ENCODE measurements at places on chromosomes 13 and 19.
A peak's percentile ranks its signal among the peaks of the same experiment; 100 is the strongest.

DNA sequence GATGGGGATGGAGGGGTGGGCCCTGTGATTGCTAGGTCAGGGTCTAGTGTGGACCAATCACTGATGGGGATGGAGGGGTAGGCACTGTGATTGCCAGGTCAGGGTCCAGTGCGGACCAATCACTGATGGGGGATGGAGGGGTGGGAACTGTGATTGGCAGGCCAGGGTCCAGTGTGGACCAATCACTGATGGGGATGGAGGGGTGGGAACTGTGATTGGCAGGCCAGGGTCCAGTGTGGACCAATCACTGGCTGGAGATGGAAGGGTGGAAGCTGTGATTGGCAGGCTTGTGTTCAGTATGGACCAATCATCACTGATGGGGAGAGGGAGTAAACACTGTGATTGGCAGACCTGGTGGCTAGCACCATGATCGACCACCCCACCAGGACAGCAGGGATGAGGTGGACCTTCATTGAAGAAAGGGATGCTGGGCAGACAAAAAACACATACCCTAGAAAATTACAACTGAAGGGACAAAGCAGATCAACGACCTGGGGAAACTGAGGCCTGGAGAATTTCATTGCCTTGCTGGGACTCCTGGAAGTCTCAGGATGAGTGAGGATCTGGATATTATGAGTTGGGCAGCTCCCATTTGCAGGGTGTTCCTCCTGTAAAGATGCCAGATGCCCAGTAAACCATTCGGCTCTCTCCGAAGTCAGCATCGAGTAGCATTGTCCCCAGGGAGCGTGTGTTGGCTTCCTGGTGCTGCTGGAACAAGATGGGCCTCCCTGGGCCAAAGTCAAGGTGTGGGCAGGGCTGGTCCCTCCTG is 15.5 kb downstream of the TMPRSS9 start:
- DNase-seq = no peak

- no peak for DNase-seq
Observed at GRCh38 chr13:94204946-94205345, 274.5 kb downstream of the DCT start.

DNA sequence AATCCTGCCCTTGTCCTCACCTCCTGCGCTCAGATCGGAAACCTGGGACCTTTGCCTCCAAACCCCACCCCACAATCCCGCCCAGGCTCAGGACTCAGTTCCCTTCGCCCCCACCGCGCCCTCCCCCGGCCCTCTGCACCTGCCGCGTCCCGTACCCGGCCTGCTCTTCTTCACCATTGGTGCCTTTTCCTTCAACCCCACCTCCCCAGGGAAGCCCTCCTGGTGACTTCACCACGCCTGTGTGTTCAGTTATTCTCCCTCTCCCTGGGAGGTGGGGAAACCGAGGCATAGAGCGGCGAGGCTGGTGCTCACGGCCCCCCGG is 19.3 kb upstream of the TCF3 start:
- no peak for DNase-seq

DNA sequence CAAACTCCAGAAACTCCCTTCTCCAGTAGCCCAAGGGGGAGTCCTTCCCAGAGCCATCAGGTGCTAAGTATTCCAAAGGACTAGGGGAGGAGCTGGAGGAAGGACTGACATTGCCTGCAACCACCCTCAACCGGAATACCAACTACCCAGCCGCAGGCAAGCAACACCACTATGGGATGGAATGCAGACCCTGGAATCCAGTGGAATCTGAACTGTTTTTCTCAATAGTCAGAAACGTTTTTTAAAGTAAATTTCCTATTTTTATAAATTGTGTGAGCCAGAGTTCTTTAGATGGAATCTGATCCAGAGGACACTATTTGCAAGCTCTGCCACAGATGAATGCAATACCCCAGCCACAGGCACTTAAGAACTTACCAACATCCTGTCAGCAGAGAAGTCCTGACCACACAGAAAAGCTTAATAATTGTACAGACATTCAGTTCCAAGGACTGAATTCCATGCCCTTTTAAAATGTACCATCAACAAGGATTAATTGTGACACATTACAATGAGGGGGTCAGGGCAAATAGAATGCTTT is 92.1 kb downstream of the USP12 start:
- peak; percentile 59 for DNase-seq

DNA sequence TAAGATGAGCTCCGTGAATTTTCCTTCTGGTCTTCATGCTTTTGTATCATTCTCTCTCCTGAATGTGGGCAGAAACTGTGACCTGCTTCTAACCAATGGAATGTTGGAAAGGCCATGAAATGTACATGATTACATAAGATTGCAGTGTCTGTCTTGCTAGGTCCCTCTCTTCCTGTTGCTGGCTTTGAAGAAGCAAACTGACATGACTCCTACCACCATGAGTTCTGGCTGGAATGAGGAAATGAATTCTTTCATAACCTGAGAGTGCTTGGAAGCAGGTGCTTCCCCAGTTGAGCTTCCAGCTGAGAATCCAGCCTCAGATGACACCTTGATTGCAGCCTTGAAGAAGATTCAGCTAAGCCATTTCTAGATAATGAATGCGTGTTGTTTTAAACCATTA is 275.0 kb upstream of the MIR17HG start:
- DNase-seq = no peak

DNA sequence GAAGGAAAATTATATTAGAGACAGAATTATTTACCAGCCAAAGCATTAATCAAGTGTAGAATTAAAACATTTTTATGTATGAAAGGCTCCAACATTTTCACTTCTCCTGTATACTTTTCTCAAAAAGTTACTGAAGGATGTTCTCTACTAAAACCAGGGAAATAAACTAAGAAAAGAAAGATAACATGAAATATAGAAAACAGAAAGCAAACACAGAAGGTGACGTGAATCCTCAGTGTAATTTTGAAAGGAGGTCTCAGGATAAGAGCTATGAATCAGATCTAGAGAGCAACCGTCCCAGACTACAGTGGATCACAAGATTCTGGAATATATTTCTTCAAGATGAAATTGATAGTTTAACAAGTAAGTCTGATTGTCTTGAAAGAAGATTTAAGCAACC is 144.5 kb downstream of the CYSLTR2 start:
- DNase-seq = no peak

GRCh38 chr13:46184277-46184699 is 2.3 kb upstream of the LCP1 start:
- no peak for DNase-seq

- no peak for DNase-seq
Observed at GRCh38 chr13:97026531-97027161, 32.4 kb upstream of the OXGR1 start.

- no peak for DNase-seq
Observed at GRCh38 chr19:1992759-1993260, 22.7 kb downstream of the BTBD2 start.

DNA sequence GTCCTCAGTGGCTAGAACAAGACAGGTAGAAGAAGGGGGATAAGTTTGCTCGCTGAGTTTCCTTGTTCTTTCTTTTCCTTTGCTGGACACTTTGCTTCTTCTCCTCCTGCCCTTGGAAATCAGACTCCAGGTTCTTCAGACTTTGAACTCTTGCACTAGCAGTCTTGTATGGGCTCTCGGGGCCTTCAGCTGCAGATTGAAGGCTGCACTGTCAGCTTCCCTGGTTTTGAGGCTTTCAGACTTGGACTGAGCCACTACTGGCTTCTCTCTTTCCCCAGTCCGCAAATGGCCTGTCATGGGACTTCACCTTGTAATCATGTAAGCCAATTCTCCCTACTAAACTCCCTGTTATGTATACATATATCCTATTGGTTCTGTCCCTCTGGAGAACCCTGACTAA is 379.8 kb downstream of the NDFIP2 start:
- no peak for DNase-seq

- no peak for DNase-seq
Observed at GRCh38 chr19:54245936-54246335, 3.3 kb upstream of the LILRA6 start.

GRCh38 chr19:55112246-55112776 is 5.1 kb downstream of the PPP1R12C start:
- no peak for DNase-seq

GRCh38 chr13:59643906-59644626 is 519.7 kb downstream of the DIAPH3 start:
- DNase-seq = no peak

GRCh38 chr19:17743874-17744580 is 7.2 kb upstream of the FCHO1 start:
- DNase-seq = no peak

DNA sequence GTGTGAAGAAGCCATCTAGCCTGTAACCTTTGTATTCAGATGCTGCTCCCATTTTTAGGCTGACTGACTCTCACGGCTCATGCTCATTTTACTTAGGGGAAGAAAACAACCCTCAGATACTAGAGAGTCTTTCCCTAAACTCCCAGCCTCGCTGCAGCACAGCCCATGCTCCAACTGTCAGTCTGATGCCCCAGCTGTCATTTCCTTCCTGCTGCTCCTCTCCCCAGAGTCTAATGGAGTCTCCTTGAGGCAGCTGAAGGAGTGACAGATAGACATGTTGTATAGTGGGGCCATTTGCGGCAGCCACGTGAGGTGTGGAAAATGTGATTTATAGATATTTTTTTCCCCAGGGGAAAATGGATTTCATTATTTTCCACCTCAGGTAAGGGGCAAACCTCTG is 59.2 kb upstream of the OLFM4 start:
- DNase-seq = no peak

- DNase-seq = peak; percentile 33
Observed at GRCh38 chr13:46288570-46289259, 77.0 kb downstream of the LRRC63 start.

- DNase-seq = no peak
Observed at GRCh38 chr13:33349986-33350826, 64.7 kb upstream of the STARD13 start.

- DNase-seq = no peak
Observed at GRCh38 chr19:39542206-39542605, 2.2 kb upstream of the EID2 start.

GRCh38 chr13:47480951-47481350 is 520.1 kb downstream of the SUCLA2 start:
- DNase-seq = no peak

- no peak for DNase-seq
Observed at GRCh38 chr13:30927595-30927994, 4.9 kb upstream of the TEX26 start.

DNA sequence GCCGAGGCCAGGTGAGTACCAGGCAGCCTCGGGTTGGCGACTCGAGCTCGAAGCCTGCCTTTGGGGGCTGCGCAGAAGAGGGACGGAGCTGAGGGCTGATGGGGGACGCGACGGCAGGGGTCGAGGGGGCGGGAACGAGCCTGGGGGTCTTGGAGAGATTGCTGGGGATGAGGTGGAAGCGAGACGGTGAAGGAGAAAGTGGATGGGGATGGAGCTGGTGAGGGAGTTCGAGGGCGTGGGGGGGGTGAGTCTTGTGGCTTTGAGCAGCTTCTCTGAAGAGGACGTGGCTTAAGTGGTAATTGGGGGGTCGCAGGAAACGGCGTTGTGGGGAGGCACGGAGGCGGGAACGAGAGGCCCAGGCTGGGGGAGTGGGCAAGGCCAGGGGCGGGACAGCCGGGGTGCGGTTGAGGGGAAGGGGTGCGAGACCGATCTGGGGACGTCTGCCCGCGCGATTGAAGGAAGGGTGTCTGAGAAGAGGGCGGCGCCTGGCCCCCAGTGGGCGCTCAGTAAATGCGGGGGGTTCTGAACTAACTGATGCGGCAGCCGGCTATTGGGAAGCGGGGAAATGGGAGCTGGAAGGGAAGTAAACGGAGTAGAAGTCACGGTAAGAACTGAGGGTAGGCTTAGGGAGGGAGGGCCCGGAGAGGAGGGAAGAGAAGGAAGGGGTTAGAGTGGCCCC is 426 bp downstream of the MYO9B start:
- no peak for DNase-seq

GRCh38 chr19:46785054-46785979 is 3.1 kb downstream of the SLC1A5 start:
- DNase-seq = no peak

- DNase-seq = no peak
Observed at GRCh38 chr19:35253316-35254286, 4.8 kb downstream of the LSR start.

DNA sequence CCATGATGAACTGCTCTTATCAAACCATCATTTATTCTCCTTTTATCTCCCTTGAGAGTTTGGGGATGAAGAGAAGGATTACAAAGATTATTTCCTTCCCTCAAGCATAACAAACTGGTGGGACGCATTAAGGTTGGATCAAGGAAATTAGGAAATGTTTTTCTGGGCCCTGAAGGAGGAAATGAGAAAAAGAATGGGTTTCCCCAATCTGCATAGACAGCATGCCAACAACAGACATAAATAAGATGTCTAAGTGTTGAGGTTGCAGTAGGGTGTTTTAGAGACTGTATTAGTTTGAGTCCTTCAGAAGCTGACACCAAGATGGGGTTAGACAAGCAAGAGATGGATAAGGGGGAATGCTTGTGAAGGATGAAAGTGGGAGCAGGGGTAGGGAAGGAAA is 7.3 kb downstream of the EPSTI1 start:
- no peak for DNase-seq

DNA sequence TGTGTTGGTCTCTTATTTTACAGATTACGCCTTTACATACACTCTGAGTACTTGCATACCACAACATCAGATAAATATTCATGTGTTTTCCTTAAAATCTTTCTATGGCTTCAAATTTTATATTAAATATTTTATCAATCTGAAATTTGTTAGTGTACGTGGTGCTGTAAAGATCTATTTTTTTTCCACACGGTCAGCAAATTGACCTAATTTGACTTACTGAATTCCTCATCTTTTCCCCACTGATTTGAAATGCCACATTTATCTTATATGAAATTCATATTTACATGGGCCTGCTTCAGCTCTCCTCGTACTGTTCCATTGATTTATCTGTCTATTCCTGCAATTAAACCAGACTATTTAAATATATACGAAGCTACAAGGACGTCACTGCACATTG is 433.8 kb upstream of the ZNF507 start:
- DNase-seq = no peak

GRCh38 chr13:24640752-24641151 is 39.5 kb upstream of the ATP12A start:
- DNase-seq = no peak

GRCh38 chr19:30204721-30205120 is 167.5 kb upstream of the ZNF536 start:
- DNase-seq = no peak

GRCh38 chr13:28621449-28621848 is 37.5 kb upstream of the POMP start:
- no peak for DNase-seq

DNA sequence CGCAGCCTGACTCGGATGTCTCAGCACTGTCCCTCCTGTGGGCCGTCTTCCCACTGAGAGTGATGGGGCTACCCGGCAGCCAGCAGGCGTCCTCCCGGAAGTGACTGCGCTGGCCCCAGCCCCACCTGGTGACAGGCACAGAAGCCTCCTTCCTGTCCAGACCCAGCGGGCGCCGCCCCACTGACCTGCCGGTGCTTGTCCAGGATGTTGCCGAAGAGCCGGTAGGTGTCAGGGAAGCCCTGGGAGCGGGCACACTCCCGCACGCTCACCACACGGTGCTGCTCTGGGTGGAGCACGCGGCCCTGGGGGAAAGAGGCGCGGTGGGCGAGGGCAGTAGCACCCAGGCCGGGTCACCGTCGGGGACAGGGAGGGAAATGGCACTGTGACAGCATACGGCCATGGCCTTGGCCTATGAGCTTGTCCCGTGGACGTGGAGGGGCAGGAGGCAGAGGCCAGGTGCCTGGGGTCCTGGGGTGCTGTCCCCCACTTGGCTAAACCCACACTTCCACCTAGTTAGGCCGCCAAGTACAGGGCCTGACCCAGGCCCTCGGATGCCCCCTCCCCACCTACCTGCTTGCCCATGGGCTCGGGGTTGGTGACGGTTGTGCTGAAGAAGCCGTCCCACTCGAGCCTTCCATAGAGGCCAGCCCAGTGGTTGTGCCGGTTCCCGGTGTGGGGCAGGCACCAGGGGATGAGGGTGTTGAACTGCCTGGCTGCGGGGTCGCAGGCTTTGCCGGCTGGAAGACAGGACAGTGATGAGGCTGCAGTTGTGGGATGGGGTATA is 16.0 kb upstream of the EIF3G start:
- no peak for DNase-seq
